ENCODE measurements at places on chromosomes 4 and X. TPM values are rescaled to one million over a fixed set of nuclear protein-coding genes. Genes with fewer than 3 reads are reported as not detected.

Gene USP17L13
- not detected for total RNA-seq

Gene ETDB
- not detected for total RNA-seq

Gene TBC1D19
- 72.0 TPM for total RNA-seq

Gene IL13RA1
- 4.2 TPM for total RNA-seq

Gene NAP1L2
- 29.7 TPM for total RNA-seq

Gene CNGA1
- 0.25 TPM for total RNA-seq

Gene ARHGAP36
- total RNA-seq: under 0.01 TPM

Gene AFM
- not detected for total RNA-seq

Gene ARSH
- not detected for total RNA-seq

Gene PROM1
- total RNA-seq: 107 TPM

Gene DCAF8L2
- total RNA-seq: not detected

Gene WDFY3
- total RNA-seq: 173 TPM

Gene PLAC8
- total RNA-seq: 0.49 TPM

Gene MANBA
- total RNA-seq: 27.0 TPM

Gene LDOC1
- 6.9 TPM for total RNA-seq

Gene MBNL3
- 2.2 TPM for total RNA-seq

Gene ANXA10
- total RNA-seq: 0.25 TPM

Gene PABPC4L
- total RNA-seq: 0.74 TPM

Gene HSFX3
- total RNA-seq: not detected

Gene KLB
- 0.25 TPM for total RNA-seq

Gene KLHL4
- total RNA-seq: 36.1 TPM

Gene NAAA
- 15.5 TPM for total RNA-seq

Gene CLNK
- not detected for total RNA-seq

Gene FHIP1A
- total RNA-seq: 3.7 TPM

Gene STARD8
- total RNA-seq: 2.5 TPM

Gene VEGFD
- 0.25 TPM for total RNA-seq

Gene SORBS2
- total RNA-seq: 70.8 TPM

Gene MAGEH1
- 103 TPM for total RNA-seq
